ENCODE measurements at places on chromosomes 11 and 22. TPM values are rescaled to one million over a fixed set of nuclear protein-coding genes. Genes with fewer than 3 reads are reported as not detected.

Gene TCN1
- total RNA-seq, result not detected

Gene OR8D4
- total RNA-seq, result not detected

Gene APOL4
- total RNA-seq, result not detected

Gene SERPING1
- not detected for total RNA-seq

Gene ST14
- total RNA-seq, result 0.51 TPM

Gene SMTNL1
- total RNA-seq, result not detected

DNA sequence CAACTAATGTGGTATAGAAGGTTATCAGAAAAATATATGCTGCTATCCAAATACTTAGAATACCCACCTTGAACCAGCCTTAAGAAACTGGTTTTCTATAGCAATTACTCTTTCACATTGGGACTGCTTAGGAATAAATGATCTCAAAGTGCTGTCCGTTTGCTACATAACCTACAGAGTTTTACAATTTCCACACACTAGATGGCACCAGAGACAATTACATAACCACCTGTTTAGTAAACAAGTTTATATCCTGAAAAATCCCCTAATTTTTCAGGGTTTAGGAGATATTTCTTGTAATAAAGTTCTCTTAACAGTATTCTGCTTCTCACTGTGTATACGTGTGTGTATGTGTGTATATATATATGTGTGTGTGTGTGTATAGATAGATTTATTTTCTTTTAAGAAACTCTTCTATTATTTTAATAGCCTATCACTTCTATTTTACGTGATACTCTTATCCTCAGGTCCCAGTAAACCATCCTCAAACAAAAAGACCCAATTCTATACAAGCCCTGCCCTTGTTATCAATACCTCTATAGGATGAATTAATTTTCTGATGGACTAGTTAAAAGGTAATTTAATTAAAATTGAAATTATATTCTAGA lies 6.7 kb upstream of the OR5I1 start:
- no peak overlapping the region for H3K4me3 ChIP-seq
- DNase-seq, result no peak
- H3K36me3 ChIP-seq, result no peaks in the 10 kb centered on the region
- no peaks in the 10 kb centered on the region for H3K27me3 ChIP-seq
- H3K4me1 ChIP-seq, result no peaks in the 10 kb centered on the region
- H3K27ac ChIP-seq, result no peak overlapping the region

- H3K27ac ChIP-seq, result no peak overlapping the region
- no peak for DNase-seq
- H3K4me3 ChIP-seq, result no peak overlapping the region
- no peaks in the 10 kb centered on the region for H3K36me3 ChIP-seq
- H3K4me1 ChIP-seq, result no peaks in the 10 kb centered on the region
- no peaks in the 10 kb centered on the region for H3K27me3 ChIP-seq
Observed at GRCh38 chr11:113504586-113504985, 29.4 kb upstream of the DRD2 start.

DNA sequence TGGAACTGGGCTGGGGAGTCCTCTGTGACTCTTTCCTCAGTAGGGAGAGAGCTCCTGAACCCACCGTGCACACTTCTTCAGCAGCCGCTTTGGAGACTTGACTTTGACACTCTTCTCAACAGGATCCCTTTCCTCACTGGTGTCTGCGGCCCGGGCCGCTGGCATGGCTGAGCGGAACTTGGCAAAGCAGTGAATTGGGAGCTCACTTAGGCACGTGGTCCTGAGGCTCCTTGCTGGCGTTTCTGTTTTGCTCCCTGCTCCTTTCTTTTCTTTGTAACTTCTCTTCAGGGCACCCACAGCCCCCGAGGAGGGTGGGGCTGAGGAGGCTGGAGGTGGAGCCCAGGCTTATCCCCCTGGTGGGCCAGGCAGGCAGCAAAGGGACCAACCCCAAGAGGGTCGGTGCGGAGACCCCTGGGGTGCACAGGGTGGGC lies 8.4 kb upstream of the KCNQ1OT1 start:
- no peak overlapping the region for H3K27ac ChIP-seq
- no peak overlapping the region for H3K4me3 ChIP-seq
- DNase-seq, result no peak
- H3K27me3 ChIP-seq, result no peaks in the 10 kb centered on the region

GRCh38 chr22:45499746-45500145 lies 2.9 kb upstream of the FBLN1 start:
- H3K4me3 ChIP-seq, result no peak overlapping the region
- H3K27me3 ChIP-seq, result no peaks in the 10 kb centered on the region
- H3K36me3 ChIP-seq, result no peaks in the 10 kb centered on the region
- no peak overlapping the region for H3K27ac ChIP-seq

DNA sequence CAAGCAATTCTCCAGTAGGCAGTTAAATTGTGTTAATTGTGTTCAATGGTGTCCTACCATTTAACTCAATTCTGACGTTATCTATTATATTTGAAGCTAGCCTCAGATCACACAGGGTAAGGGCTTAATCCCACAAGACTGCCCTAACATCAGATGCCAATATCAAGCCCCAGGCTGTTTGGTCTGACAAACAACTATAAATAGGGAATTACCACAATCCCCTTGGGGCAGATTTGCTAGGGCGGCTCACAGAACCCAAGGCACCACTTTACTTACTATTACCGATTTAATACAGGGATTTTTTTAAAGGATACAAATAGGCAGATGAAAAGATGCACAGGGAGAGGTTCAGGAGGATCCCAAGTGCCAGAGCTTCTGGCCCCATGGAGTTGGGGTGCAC lies 678.4 kb downstream of the OPCML start:
- H3K4me1 ChIP-seq, result no peaks in the 10 kb centered on the region
- no peaks in the 10 kb centered on the region for H3K27me3 ChIP-seq
- H3K27ac ChIP-seq, result no peak overlapping the region
- H3K36me3 ChIP-seq, result no peaks in the 10 kb centered on the region

DNA sequence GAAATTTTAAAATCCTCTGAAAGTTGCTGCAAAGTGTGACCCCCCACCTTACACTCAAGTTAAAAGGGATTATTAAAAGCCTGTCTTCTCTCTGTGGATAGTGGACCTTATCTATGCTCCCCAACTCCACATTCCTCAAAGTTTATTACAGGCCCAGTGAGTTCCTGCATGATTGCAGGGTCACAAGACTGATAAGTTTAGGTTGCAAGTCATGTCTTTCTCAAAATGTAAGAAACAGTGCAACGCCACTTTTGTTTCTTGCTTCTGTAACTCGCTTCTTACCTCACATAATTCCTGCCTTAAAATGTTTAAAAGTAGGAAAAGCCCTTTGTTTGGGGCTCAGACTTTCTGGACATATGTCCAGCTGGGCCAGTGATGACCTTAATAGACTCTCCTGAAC lies 38.4 kb upstream of the GLYAT start:
- DNase-seq, result no peak
- no peak overlapping the region for H3K27ac ChIP-seq
- no peaks in the 10 kb centered on the region for H3K27me3 ChIP-seq
- H3K36me3 ChIP-seq, result no peaks in the 10 kb centered on the region
- no peaks in the 10 kb centered on the region for H3K4me1 ChIP-seq
- H3K4me3 ChIP-seq, result no peak overlapping the region

- H3K36me3 ChIP-seq, result no peaks in the 10 kb centered on the region
- peak; percentile 53 for DNase-seq
- no peaks in the 10 kb centered on the region for H3K27me3 ChIP-seq
- peak overlapping the region; percentile 96 for H3K27ac ChIP-seq
Observed at GRCh38 chr11:118924591-118925585, 838 bp downstream of the BCL9L start.

DNA sequence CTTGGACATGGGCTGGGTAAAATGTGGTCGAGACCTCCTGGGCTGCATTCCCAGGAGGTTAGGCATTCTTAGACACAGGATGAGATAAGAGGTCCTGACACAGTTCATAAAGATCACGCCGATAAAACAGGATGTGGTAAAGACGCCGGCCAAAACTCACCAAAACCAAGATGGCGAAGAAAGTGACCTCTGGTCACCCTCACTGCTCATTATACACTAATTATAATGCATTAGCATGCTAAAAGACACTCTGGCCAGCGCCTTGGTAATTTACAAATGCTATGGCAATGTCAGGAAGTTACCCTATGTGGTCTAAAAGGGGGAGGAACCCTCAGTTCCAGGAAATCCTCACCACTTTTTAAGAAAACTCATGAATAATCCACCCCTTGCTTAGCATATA lies 983.3 kb downstream of the OPCML start:
- no peak overlapping the region for H3K27ac ChIP-seq
- no peaks in the 10 kb centered on the region for H3K27me3 ChIP-seq
- DNase-seq, result no peak
- no peak overlapping the region for H3K4me3 ChIP-seq
